Heart right ventricle (tissue), 16 donors: ENCODE measurements at places on chromosomes 5 and 9. TPM values are rescaled to one million over a fixed set of nuclear protein-coding genes. Genes with fewer than 3 reads are reported as not detected.

ZNG1A gene
- polyA plus RNA-seq = 14.2 TPM

AFAP1L1 gene
- polyA plus RNA-seq = 35.9 TPM

RANBP3L gene
- 0.09 TPM for polyA plus RNA-seq

MARCOL gene
- not detected for polyA plus RNA-seq

ACTBL2 gene
- polyA plus RNA-seq = not detected

- no peak for DNase-seq
Measured at GRCh38 chr5:8844847-8845246, 701.0 kb downstream of the SEMA5A start.

GRCh38 chr5:64165500-64166200 lies at the start of gene RNF180:
RNF180 (plus strand) TSS chr5:64165843; CDS start chr5:64200808, 34,965 bp downstream.
- peak; percentile 59 for DNase-seq

DNA sequence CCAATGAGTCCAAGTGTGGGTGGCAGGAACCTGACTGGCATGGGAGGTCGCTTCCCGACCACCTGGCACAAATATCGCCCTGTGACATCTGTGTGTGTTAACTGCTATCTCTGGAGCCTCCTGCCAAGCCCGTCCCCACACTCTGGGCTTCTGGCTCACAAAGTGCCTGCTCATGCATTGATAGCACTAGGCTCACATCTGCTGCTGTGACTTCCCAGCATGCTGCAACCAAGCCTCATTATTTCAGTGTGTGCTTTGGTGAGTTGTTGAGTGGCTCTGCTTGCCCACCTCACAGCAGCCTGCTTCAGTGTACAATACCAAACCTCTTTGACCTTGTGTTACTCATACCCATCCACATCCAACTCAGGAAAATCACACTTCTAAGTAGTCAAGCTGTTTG lies 139.8 kb downstream of the APBA1 start:
- no peak for DNase-seq

DNA sequence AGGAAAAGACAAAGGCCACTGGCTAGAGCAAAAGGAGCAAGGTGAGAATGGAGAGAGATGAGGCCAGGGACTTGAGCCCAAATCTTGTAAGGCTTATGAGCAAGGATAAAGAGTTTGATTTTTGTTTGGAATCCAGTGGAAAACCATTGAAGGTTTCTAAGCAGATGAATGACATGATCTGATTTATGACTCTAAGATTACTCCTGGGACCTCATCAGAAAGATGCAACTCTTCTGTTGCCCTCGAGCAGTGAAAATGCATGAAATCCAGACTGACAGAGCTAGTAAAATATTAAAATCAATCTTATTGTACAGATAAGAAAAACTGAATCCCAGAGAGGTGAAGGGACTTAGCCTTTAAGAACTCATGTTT lies 677 bp downstream of the MFAP3 start:
- DNase-seq = no peak

- DNase-seq = no peak
Measured at GRCh38 chr9:98899408-98900056, 44.2 kb upstream of the COL15A1 start.

- DNase-seq = no peak
Measured at GRCh38 chr5:131316026-131316425, 52.2 kb downstream of the CDC42SE2 start.

DNA sequence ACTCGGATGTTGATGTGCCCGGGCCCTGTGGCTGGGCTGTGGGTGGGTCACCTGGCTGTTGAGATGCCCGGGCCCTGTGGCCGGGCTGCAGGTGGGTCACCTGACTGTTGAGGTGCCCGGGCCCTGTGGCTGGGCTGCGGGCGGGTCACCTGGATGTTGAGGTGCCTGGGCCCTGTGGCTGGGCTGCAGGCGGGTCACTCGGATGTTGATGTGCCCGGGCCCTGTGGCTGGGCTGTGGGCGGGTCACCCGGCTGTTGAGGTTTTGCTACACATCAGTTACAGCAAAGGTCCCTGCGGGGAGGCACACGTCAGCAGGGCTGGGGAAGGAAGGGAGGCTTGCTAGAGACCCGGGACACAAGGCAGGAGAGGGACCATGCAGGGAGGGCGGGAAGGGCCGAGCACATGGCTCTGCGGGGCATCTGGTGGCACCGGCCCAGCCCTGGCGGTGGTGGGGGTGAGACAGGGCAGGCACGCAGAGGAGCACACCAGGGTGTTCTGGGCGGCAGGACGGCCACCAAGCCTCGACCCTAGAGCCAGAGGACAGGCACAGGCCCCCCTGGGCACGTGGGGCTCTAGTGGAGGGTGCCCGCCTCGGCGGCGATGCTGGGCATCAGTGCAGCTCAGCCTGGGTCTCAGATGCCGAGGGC lies 35.4 kb downstream of the PNPLA7 start:
- no peak for DNase-seq

DNA sequence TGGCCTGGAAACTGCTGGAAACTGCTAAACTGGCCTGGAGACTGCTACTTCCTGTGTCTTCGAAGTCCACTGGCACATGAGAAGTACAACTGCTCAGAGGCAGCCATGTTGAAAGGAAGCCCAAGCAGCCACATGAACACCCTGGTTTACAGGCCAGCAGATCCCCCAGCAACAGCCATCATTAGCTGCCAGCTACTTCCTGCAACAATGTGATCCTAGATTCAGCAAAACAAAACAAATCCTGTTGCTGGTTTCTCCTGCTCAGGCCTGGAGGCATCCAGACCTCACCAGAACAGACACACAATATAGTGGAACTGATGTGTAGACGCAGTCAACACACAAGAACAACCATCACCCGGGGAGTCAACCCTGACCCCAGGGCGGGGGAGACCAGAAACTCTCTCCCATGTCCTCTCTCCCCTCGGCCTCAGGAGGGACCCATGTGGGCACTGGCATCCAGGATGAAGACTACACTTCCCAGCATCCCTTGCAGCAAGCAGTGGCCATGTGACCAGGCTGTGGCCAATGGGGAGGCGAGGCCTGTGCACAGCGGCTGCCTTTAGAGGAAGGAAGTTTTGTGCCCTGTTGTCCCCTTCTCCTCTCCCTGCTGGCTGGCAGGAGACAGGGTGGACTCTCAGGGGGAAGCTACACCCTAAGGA lies 9.2 kb upstream of the LCN15 start:
- DNase-seq = no peak

DNA sequence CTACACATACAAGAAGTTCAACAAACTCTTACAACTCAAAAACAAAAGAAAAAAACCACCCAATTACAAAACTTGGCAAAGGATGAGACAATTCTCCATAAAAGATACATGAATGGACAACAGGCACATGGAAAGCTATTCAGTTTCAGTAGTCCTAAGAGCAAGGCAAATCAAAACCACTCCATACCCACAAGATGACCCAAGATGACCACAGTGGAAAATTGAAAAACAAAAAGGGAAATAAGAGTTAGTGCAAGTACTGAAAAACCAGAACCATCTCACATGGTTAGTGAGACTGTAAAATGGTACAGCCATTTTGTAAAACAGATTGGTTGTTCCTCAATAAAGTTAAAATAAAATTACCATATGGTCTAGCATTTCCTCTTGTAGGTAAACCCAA lies 287.1 kb upstream of the CDH9 start:
- no peak for DNase-seq

DNA sequence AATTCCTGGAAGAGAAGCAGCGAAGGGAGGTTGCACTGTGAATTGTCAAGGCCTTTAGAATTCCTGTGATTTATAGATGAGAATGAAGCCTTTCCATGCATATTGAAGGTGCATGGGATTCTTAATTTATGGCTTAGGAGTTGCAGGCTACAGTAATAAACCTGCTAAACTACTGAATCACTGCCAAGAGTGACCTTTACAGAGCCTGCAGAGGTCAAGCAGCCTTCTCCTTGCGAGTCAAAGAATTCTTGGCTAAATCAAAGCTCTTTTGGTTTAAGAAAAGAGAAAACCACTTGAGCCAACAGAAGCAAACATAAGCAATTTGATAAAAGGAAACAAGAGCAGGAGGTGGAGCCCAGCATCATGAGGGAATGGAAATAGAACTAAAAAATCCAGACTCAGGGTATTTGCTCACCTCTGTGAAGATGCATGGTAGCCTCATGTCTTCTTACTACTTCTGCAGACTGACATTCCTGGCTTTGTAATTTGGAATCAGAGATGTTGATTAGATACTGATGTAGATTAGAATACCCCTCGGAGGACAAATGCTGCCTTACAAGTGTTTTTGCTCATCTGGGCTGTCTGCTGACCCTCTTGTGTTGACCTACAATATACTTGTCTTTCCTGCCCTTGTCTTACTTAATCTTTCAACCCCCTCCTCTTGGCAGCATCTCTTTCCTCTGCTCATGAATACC lies 90.3 kb upstream of the IFNK start:
- DNase-seq = no peak
